HTR-8/SVneo (cell line): ENCODE measurements at places on chromosomes 4 and X.

GRCh38 chr4:110131916-110132315 is 66.5 kb downstream of the ELOVL6 start:
- DNase-seq, result no peak

GRCh38 chr4:33837043-33837838 is 2407.1 kb downstream of the ARAP2 start:
- DNase-seq, result peak; percentile 19

DNA sequence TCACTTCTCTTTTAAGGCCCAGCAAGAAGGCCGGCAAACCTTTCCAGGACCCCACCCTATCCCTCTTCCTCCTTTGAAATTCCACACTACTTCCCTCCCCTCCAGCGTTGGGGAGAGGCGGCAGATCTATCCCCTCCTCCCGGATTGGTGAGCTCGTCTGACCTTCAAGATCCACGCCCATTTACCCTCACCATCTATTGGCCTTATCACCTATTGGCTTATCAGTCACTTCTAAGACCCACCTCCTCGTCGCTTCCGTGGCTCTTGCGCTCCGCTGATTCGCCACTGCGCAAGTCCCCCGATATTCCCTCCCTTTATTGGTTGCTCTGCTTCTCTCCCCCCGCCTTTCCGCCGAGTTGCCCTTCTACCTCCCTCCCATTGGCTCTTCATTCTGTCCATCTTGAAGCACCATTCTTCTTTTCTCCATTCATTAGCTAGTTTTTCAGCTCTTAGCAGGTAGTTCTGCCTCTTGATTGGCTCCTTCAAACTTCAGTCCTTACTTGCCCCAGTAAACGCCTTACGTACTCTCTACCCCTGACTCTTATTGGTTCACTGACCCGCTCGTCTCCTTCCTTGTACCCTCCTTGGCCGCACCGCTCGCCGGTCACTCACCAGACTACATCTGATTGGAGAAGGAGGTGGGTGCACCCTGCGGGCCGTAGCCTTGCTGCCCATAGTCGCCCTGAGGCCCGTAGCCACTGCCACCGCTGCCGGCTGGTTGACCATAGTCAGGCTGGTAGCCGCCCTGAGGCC is 4.8 kb upstream of the PRICKLE3 start:
- DNase-seq, result peak; percentile 84

DNA sequence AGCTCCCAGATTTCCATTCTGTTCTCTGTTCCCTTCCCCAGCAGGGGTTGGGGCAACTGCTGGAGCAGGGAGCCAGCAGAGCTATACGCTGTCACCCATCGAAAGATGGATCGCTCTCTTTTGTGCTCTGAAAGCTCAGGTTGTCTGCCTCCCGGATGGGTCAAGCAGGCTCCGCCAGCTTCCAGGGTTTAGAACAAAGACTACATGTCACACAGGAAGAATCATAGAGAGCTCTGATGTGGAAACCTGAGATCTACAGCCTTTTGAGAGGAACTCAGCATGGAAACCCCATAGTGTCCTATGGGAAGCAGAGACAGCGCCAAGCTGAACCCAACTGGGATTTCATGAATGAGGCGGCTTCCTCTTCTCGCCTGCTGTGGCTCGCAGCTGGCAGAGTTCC is 205.4 kb downstream of the HS3ST1 start:
- no peak for DNase-seq

GRCh38 chr4:66585767-66586166 is 915.5 kb upstream of the EPHA5 start:
- DNase-seq, result no peak

GRCh38 chrX:139077281-139078250 is 366.0 kb upstream of the FGF13 start:
- no peak for DNase-seq

DNA sequence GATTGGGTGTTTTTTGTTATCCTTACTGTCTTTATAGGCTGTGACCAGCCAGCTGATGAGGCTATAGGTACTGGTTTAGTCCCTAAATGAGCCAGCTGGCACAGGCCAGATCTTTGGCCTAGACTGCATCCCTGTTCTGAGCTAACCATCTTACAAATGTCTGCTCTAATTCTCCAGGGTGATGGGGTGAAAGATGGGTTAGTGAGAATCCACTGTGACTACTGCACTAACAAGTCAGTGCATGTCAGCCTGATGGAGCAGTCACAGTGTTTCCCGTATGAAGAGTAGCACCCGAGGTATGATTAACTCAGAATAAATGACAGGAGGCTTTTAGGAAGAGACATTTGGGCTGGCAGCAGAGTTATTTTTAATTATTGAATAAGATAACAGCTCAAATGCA is 181.0 kb downstream of the DCTD start:
- DNase-seq, result no peak

DNA sequence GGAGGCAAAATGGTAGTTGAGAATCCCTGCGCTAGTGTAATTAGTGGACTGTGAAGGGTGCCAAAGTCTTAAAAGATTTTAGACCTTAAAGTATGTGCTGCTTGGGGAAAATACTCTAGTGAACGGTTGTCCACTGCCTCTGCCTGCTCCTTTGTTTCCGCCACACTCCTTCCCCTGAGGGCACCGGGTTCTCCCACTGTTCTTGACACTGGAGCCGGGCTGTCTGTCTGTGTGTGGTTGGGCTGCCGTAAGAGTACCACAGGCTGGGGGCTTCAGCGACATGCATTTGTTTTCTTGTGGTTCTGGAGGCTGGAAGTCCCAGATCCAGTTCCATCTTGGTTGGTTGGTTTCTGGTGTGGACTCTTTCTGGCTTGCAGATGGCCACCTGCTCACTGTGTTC is 76.2 kb downstream of the CLDN34 start:
- DNase-seq, result no peak

GRCh38 chr4:176270669-176271068 is 1.6 kb upstream of the ASB5 start:
- DNase-seq, result peak; percentile 84

- DNase-seq, result no peak
Observed at GRCh38 chr4:86856896-86857295, 7.7 kb upstream of the SLC10A6 start.

- no peak for DNase-seq
Observed at GRCh38 chr4:89509708-89510281, 202.2 kb upstream of the GPRIN3 start.

DNA sequence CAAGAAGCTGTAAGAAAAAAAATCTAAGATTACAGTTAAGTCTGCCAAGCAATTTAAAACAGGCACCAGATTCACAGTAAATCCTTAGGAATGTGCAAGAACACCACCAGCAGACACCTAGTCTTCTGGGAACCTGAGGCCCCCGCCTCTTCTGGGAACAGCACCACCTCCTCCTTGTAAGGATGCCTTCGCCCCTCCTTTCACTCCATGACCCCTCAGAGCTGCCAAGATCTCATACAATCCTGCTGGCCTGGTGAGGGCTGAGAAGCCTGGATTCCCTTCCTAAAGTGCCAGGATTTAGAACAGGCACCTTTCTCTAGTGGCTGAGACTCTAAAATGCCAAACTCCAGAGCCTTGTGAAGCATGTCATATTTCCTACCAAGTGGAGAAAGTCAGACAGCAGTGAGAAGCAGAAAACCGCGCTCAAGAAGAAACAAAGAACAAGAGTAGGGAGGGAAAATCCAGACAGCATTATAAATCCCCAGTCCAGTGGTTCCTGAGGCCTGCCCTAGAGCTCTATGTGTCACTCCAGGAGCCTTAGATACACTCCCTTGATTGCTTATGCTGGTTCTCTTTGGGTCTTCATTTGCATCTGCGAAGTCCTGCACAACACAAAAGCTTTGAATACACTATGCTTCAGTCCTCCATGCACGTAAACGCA is 166.4 kb downstream of the TSPAN5 start:
- DNase-seq, result no peak

DNA sequence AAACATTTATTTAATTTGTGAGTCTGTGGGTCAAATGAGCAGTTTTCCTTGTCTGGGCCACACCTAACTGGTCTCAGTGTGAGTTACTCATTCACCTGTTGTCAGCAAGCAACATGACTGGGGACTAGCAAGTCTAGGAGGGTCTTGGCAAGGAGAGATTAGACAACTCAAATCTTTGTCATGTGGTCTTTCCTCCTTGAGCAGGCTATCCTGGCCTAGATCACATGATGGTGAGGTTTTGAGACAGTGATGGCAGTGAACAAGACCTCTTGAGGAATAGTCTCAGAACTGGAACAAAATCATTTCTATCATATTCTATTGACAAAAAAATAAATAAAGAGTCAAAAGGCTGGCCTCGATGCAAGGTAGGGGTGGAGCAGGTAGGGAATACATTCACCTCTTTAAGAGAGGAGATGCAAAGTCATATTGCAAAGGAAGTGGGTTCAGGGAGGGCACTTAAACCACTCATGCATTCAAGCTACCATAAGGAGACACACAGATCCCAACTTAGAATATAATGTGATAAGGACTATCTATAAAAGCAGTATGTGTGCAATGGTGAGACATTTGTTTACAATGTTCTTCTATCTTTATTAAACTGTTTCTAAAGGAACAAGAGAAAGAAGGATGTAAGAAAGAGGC is 135.7 kb downstream of the ZNF330 start:
- no peak for DNase-seq

DNA sequence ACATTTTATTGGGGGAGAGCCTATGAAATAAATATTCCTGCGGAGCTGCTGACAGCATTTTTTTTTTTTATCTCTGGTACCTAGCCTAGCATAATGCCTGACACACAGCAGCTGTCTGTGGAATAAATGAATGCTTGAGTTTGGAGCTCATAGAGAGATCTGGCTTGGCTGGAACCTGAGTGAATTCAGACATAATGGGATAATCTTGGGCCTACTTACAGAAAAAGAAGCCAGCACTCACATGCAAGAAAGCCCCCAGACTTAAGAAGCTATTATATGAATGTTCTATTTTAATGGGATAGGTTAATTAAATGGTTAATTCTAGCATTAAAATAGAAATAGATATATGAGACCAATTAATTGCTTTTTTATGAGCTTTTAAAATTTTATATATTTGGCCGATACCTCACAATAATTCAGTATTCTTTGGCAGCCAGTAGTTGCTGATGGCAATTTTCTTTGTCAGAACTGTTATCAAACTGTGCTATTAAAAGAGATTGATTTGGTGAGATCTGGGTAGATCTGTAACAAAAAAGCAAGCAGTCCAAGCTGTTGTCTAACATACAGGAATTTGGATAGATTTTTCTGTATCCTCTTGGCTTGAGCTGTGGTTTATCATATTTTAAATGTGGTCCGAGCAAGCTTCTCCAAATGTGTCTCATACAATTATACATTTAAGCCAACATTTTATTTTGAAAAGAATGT is 654.2 kb downstream of the PCDH7 start:
- no peak for DNase-seq

GRCh38 chr4:108536577-108536976 is 83.8 kb upstream of the RPL34 start:
- DNase-seq, result no peak

DNA sequence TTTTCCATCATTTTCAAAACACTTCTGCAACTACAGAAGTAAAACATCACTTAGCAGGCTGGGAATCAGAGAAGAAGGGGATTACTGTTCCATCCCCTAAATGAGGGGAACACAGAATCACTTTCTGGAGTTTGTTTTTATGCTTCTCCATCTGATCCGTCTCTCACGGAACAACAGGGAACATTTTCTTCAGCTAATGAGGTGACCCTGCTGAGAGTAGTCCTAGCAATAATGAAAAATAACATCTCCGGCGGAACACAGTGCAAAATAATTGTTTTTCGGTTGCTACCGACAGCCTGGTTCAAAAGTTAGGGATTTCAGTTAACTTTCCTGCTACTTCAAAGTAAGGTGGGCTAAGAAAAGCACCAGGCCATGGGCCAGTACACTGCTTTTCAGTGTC is 322.9 kb downstream of the UNC5C start:
- DNase-seq, result no peak

- DNase-seq, result no peak
Observed at GRCh38 chr4:169987327-169988228, 38.6 kb downstream of the MFAP3L start.

- DNase-seq, result no peak
Observed at GRCh38 chr4:54427826-54428225, 198.7 kb downstream of the PDGFRA start.

DNA sequence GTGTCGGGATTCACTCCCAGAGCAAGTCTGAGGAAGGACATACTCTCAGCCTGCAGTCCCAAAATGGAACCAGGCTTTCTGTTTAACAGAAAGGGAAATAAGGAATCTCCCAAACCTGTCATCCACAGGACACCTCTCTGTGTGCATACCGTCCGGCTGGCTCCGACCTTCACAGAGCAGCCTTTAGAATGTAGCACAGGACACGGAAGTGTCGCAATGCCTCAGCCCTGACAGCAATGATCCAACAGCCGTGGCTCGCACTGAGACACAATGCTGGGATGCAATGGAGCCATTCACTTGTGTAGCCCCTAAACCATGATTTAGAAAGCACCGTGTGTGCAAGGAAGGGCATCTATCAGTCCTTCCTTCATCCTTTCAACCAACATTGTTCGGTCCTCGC is 15.5 kb upstream of the HELT start:
- no peak for DNase-seq

- DNase-seq, result no peak
Observed at GRCh38 chrX:118825227-118825626, 1.6 kb downstream of the ZCCHC12 start.

GRCh38 chrX:94758130-94758529 is 1084.1 kb downstream of the FAM133A start:
- DNase-seq, result no peak

DNA sequence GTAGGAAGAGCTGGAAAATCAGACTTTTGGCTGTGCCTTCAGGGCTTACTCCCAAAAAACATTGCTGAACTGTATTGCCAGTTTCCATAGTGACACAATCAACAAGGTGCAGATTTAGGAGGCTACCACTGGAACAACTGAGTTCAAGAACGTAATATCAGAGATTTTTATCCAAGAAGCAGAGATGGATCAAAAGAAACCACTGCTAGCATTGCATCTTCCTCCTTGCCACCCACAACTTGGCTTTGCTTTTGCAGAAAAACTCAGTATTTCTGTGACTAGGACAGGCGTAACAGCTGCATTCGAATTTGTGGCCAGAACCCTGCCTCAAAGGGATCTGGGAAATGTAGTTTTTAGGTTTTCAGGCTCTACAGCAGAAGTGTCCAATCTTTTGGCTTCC is 27.8 kb upstream of the WDFY3 start:
- no peak for DNase-seq

- peak; percentile 11 for DNase-seq
Observed at GRCh38 chr4:52983563-52984303, 121.6 kb downstream of the RASL11B start.

DNA sequence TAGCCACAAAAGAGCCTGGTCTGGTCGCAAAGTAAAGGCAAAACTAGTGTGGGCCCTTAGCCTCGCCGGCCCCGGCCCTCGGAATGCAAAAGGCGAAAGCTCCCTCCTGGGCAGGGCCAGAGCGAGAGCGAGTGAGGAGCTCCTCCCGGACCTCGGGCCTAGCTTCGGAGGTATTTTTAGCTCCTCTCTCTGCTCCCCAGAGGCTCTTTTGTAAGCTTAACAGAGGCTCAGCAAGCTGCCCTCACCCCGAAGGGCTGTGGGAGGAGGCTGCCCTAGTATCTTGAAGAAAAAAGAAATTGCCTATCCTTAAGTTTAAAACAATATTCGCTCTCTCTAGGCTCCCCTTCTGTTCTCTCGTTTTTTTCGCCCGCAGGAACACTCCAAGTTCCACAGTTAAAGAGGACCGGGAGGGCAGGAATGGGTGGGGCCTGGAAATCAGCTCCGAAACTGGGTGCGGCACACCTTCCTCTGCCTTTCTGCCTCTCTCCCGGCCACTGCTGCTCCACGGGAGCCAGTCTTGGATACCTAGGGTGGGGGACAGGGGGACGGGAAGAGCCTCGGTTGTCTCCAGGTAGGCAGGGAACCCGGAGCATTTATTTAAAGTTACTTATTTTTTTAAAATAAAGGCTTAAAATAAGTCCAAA is 12.1 kb downstream of the HAND2 start:
- no peak for DNase-seq
